ACHN (cell line): ENCODE measurements at places on chromosomes 4 and X.
A peak's percentile ranks its signal among the peaks of the same experiment; 100 is the strongest.

- DNase-seq: peak; percentile 45
Observed at GRCh38 chrX:15973299-15973698, 118.7 kb upstream of the AP1S2 start.

DNA sequence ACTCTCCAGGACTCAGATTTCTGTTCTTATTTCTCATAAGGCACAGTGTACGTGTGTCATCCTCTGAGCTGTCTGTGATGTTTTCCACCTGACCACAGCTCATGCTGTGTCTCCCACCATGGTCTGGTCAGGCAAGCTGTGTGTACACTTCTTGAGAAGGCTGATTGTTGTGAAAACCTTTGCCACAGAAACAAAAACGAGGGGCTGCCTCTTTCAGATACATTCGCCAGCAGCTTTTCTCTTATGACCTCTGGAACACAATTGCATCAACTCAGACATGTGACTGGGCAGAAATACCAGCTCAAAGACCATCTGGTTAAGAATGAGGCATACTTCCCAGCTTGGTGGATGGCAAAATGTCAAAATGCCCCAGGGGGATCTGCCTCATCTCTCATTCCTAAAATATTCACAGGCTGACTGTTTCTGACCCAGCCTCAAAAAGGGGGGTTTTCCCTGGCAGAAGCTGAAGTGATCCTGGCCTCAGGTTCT, 46.1 kb downstream of the PGRMC2 start:
- peak; percentile 49 for DNase-seq

- DNase-seq: no peak
Observed at GRCh38 chr4:183788308-183788905, 116.7 kb upstream of the STOX2 start.

GRCh38 chrX:79167462-79167861, 23.0 kb downstream of the GPR174 start:
- no peak for DNase-seq

DNA sequence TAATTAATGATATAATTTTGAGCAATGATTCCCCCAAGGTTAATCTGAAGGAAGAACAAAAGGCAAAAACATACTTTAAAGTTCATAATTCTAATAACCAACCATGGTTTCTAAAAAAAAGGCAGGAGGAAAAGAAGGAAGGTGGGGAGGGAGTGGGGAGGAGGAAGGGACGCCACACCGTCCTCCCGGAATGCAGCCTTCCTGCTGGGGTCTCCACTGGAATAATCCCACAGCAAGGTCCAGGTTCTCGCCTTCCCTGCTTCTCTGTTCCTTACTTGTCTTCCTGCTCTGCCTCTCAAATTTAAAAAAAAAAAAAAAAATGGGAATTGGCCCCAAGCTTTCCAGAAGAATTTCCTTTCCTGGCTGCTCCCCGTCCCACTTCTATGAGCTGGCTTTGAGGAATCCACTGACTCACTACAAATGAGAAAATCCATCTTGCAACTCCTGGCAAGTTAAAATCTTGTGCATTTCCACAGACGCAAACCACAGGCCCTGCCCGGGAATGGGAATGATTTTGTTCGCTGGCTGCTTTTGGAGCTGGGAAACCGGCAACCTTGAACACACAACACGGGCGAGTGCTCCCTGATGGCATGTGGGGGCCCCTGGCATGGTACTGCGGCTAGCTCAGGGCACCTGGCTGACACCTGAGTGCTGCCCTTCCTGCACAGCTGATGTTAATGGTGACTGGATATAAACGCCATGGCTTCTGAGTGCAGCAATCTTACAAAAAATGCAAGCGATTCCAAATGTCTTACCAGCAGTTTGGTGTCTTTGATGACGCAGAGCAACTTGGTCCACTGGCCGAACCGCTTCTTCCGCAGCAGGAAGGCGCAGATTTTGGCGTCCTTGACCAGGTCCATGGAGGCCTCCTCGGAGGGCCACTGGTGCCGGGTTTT, 97.0 kb downstream of the AFAP1 start:
- peak; percentile 97 for DNase-seq
